Lower leg skin (tissue), 4 donors: ENCODE measurements at places on chromosomes 2 and 18. TPM values are rescaled to one million over a fixed set of nuclear protein-coding genes. Genes with fewer than 3 reads are reported as not detected.

- DNase-seq, result no peak
Observed at GRCh38 chr2:202555356-202555755, 79.4 kb upstream of the FAM117B start.

GRCh38 chr18:63860531-63860930 is 27.0 kb upstream of the SERPINB2 start:
- DNase-seq, result no peak

DNA sequence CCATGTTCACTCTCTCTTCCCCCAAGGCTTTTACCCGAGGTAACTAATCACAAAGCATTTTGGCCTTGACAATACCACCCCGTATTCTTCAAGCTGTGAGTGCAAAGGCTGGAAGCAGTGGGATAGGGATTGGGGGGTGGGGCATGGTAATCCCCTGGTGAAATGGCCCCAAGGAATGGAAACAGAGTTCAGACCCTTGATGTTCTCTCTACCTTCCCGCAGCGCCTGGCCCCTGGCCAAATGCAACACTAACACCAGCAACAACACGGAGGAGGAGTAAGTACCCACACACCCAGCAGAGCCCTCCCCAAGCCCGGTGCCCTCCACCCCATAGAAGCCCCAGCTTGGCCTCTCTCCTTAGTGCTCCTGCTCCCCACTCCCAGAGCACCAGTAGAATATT is 36.9 kb downstream of the CNGA3 start:
- no peak for DNase-seq

DNA sequence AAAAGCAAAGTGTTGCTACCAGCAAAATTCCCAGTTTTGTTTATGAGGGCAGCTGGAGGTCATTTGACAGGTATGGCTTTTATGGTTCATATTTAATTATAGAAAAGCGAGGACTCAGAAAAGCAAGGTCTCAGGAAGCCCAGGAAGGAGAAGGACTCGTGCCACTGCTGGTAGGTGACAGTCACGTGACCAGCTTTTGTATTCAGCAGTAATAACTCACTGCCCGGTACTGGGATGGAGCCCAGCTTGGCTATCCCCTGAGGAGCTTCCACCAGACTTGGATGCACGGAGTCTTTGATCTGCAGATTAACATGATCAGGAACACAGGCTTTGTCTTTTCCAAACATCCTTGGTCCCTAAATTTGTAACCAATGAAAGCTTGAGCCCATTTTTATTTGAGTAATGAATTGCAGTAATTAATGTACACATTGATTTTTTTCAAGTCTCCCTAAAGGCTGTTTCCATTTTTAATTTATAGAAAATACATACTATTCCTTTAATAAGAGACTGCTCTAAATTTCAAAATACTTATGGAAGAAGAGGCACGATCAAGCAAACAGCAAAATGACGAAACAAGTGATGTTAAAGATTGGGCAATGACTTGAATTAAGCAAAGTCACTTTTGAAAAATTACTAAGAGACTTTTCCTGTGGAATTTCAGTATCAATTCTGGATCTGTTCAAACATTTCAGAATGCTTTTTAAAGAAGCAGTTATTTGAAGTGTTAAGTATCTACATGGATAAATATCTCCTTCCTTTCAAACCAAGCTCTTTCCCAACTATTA is 251.7 kb upstream of the HNRNPA3 start:
- DNase-seq, result no peak

DNA sequence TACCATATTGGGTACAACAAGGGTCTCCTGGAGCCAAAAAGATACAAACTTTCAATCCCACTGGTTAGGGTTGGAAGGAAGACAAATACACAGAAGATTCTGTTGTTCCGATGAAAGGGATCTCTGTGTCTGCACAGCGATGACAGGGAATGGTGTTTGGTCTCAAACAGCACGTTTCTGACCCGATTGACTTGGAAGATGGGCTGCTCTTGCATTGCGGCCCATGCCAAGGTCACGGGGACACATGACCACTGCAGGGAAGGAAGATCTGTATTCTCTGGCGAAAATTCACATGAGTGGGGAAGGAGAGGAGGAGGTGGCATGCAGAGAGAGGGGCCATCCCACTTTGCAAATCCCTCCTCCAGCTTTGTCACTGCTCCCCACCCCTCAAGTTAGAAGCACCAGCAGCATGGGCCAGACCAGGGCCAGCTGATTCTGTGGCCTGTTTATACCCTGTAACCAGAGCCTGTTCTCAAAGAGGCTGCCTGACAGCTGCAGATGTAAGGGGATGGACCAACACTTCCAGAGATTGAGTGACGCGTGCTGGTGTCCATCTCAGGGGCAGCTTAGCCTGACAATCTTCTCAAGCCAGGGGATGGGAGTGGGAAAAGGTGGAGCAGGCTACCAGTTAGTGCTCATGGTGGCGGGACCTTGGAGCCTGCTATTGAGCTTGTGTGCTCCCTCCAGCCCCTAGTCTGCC is 57.2 kb downstream of the TNP1 start:
- DNase-seq, result no peak

- no peak for DNase-seq
Observed at GRCh38 chr2:181894381-181894780, 2.9 kb downstream of the ITPRID2 start.

DNA sequence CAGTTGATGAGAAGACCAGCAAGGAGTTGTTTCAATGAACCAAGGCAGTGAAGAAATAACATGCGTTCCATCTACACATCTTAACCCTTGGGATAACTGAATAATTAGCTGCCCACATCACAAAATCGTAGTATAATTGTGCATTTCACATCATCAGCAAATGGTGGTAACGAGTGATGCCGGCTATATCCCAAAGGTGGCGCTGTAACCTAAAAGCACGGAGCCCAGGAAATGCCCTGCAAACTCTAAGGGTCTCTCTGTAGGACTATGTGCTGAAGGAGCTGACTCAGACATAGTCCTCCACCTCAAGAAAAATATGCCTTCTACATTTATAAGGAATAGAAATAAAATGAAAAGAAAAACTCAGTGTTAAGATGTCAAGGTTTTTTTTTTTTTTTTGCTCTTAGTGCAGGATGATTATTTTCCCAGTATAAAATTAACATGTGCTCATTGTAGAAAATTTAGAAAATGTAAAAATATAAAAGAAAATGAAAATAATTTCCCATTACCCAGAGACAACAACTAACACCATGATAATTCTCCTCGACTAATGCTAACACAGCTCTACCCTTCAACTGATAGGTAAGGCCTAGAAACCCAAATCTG is 23.1 kb upstream of the DSG3 start:
- DNase-seq, result no peak

- DNase-seq, result no peak
Observed at GRCh38 chr2:74374509-74375205, 5.5 kb downstream of the DCTN1 start.

- no peak for DNase-seq
Observed at GRCh38 chr2:240405684-240406313, 29.7 kb upstream of the GPC1 start.

DNA sequence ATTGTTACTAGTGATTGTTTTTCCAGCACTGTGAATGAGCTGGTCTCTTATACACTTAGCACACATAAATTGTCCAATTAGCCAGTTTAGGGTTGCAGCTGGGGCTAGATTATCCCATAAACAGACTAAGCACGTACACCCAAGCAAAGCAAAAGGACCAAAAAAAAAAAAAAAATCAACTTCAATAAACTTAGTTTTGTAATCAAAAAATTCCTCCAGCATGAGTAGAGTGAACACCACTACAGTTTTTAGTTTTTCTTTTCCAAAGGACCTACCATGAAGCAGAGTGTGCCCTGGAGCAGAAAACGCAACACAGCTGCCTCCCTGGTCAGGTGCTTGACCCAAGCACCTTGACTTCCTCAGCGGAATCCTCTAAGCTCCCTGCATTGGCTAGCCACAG is 249.4 kb upstream of the SLC14A2 start:
- DNase-seq, result no peak

MEP1B gene
- not detected for total RNA-seq

PELI1 gene
- total RNA-seq, result 57.0 TPM

FAM110C gene
- total RNA-seq, result 31.3 TPM

TEX44 gene
- not detected for total RNA-seq

IL1A gene
- total RNA-seq, result 0.93 TPM

PKDCC gene
- total RNA-seq, result 4.0 TPM

MYO7B gene
- total RNA-seq, result 5.3 TPM

CFAP65 gene
- total RNA-seq, result not detected

RPRD1A gene
- total RNA-seq, result 49.5 TPM

PLGLB2 gene
- 1.1 TPM for total RNA-seq
